Heart right ventricle (tissue), 16 donors: ENCODE measurements at places on chromosomes 2 and 18.

- H3K36me3 ChIP-seq: no peaks in the 10 kb centered on the region
- no peak for DNase-seq
- no peak overlapping the region for H3K27ac ChIP-seq
Observed at GRCh38 chr2:128502638-128503246, 184.1 kb upstream of the HS6ST1 start.

DNA sequence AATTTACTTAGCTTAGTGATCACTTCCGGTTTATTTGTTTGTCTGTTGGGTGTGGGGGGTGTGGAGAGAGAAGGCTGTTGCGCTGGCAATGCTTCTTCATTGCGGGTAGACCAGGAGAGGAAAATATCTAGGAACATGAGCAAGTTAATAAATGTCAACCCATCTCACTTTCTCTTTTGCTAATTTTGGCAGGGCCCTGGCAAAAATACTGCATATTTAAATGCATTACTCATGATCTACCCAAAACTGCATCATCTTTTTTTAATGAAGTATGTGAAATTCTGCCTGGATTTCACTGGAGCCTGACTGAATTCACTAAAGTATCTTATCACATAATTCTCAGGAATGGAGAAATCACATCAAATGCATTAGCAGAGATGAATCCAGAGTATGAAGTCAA lies 1131.0 kb upstream of the NXPH2 start:
- H3K4me3 ChIP-seq: no peak overlapping the region
- no peak for DNase-seq

- no peaks in the 10 kb centered on the region for H3K36me3 ChIP-seq
- H3K27ac ChIP-seq: no peak overlapping the region
- H3K4me1 ChIP-seq: no peaks in the 10 kb centered on the region
Observed at GRCh38 chr18:47881752-47882455, 48.6 kb downstream of the SMAD2 start.

DNA sequence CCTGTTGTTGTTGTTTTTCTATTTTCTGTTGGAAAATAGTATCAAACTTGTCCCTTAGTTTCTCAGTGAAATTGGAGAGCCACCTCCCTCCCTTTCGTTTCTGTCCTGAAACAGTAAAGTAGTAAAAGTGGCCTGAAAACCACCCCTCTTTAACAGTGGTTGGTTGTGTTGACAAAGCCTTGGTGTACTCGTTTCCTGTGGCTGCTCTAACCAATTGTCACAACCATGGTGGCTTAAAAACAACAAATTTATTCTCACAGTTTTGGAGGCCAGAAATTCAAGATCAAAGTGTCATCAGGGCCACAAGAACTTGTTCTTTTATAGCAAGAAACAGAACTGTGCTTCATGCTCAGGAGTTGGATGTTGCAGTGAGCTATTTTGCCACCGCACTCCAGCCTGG lies 4.0 kb upstream of the DYSF start:
- DNase-seq: no peak
- peaks cover 32% of the 10 kb centered on the region for H3K4me1 ChIP-seq
- no peak overlapping the region for H3K4me3 ChIP-seq
- H3K36me3 ChIP-seq: no peaks in the 10 kb centered on the region
- H3K27ac ChIP-seq: no peak overlapping the region

- DNase-seq: peak; percentile 59
- H3K4me3 ChIP-seq: no peak overlapping the region
- peak overlapping the region; percentile 56 for H3K27ac ChIP-seq
- H3K36me3 ChIP-seq: no peaks in the 10 kb centered on the region
- H3K27me3 ChIP-seq: no peaks in the 10 kb centered on the region
- no peaks in the 10 kb centered on the region for H3K4me1 ChIP-seq
Observed at GRCh38 chr2:16215902-16216557, 275.7 kb downstream of the MYCN start.

DNA sequence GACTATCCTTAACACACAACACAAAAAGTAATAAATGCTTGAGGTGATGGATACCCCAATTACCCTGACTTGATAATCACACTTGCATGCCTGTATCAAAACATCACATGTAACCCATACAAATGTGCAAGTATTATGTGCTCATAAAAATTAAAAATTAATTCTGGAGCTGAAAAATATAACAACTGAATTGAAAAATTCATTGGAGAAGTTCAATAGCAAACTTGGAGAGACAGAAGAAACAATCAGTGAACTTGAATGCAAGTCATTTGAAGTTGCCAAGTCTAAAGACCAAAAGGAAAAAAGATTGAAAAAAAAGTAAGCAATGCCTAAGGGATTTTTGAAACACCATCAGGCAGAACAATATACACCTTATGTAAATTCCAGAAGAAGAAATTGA lies 79.4 kb downstream of the FSIP2 start:
- no peaks in the 10 kb centered on the region for H3K4me1 ChIP-seq
- H3K27me3 ChIP-seq: no peaks in the 10 kb centered on the region
- no peaks in the 10 kb centered on the region for H3K36me3 ChIP-seq
- H3K4me3 ChIP-seq: no peak overlapping the region
- no peak for DNase-seq

DNA sequence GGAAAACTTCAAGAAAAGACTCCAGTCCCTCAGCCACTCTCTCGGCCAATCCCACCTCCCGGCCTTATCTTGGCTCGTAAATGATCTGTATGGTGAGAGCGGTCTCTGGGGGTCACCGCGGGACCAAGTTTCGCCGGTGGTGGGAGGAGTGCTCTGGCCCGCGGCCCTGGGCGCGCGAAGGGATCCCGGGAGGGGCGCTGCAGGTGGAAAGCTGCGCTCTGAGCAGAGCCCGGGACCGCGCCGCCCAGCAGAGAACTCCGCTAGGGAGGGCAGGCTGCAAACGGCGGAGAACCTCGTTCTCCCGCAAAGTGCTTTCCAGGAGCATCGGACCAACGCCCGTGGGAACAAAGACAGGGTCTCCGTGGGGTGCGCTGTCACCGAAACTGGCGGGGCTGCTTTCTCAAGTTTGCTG lies 622 bp downstream of the LRP2 start:
- no peak for DNase-seq
- H3K27ac ChIP-seq: no peak overlapping the region
- H3K4me1 ChIP-seq: peaks cover 22% of the 10 kb centered on the region
- no peaks in the 10 kb centered on the region for H3K36me3 ChIP-seq

DNA sequence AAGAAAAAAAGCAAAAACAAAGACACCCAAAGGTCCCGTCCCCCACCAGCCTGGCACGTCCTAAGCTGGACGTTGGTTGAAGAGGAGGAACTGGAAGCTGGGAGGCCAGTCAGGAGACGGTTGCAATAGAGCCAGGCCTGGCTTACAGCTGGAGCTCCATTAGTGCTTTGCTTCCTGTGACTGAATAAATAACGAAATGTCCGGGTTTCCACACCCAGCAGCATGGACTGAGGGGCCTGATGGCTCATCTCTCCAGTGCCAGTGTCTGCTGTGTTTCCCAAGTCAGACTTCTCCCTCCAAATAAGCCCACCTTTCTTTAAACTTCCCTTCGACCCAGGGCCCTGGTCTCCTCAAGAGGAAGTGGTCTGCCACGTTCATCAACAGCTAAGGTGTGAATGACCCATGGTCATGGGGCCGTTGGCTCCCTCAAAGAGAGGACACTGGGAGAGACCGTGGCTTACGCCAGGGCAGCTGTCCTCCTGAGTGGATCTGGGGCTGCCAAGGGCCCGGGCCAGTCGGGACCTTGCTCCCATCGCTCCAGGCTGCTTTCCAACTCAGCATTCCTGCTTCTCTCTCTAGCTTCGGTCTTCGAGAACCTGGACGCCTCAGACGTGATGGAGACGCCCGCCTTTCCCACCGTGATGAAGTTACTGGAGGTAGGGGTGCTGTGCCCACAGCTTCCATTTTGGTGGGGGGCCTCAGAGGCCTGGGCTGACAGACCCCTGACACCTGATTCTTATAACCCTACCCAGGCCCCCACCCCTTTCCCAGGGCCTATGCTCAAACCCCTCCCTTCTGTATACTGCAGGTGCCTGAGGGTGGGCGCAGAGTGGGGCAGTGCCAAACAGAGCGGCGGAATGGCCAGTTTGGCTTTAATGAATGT lies 44.9 kb downstream of the MYO7B start:
- peaks cover 15% of the 10 kb centered on the region for H3K4me1 ChIP-seq
- no peak overlapping the region for H3K4me3 ChIP-seq
- H3K27me3 ChIP-seq: no peaks in the 10 kb centered on the region
- H3K36me3 ChIP-seq: no peaks in the 10 kb centered on the region
- peak; percentile 0 for DNase-seq

DNA sequence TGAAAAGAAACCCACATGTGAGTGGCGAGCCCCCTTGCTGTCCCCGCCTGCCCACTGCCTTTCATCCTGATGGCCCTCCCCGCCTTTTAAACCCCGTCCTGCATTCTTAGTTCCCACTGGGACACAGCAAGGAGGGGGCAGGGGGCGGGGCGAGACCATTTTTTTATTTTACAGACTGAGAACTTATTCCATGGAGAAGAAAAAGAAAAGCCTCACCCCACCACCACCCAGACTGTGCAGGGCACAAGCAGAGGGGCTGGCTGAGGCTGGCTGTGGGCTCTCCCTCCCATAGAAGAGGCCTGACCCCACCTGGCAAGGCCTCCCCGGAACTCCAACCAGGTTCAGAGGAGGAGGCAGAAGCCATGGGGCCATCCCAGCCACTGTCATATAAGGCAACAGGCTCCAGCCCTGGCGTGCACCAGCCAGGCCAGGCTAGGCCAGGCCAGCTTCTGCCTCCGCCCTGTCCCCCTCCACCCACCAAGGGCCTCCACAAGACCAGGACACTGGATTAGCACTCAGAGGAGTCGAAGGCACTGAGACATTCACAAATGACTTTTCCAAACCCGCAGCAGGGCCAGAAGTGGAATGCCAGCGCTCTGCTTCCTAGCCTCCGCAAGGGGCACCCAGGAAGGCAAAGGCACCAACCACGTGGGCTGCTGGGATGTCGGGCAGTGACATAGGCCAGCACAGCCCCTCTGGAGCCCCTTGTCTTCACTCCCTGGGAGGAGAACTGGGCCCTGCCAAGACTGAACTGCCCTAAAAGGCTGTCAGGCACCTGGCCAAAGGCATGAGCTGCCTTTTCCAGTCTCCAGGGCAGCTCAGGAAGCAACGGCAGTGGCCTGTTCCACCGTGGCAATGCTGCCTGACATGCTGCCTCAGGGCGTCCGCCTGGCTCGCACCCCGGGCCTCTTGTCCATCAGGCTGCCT lies 37.5 kb upstream of the SEMA4C start:
- H3K27ac ChIP-seq: peak overlapping the region; percentile 91
- H3K4me3 ChIP-seq: peak overlapping the region; percentile 30
- H3K27me3 ChIP-seq: no peaks in the 10 kb centered on the region

GRCh38 chr2:231581328-231581727 lies 11.3 kb upstream of the TEX44 start:
- DNase-seq: no peak
- no peaks in the 10 kb centered on the region for H3K27me3 ChIP-seq
- H3K4me1 ChIP-seq: no peaks in the 10 kb centered on the region
